ENCODE measurements at places on chromosomes 5 and 9.

GRCh38 chr9:136141682-136142413 is 23.2 kb upstream of the TMEM250 start:
- no peak for DNase-seq

GRCh38 chr9:124102363-124102762 is 90.8 kb downstream of the LHX2 start:
- no peak for DNase-seq

DNA sequence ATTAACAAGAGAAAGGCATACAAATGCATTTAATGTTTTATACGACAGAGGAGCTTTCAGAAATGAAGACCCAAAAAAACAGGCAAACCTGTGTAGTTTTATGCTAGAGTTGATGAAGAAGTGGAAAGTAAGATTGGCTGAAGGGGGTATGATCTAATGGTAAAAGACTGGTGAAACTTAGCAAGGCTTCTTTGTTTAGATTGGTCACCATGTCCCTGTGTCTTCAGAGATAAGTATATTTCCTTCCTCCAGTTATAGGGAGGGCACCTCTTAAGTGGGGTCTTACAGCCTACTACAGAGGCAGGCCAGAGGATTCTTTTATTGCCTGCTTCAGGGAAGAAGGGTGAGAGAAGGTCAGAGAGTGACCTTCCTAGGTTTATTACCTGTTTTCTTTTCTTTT is 56.4 kb downstream of the PRKACG start:
- no peak for DNase-seq

DNA sequence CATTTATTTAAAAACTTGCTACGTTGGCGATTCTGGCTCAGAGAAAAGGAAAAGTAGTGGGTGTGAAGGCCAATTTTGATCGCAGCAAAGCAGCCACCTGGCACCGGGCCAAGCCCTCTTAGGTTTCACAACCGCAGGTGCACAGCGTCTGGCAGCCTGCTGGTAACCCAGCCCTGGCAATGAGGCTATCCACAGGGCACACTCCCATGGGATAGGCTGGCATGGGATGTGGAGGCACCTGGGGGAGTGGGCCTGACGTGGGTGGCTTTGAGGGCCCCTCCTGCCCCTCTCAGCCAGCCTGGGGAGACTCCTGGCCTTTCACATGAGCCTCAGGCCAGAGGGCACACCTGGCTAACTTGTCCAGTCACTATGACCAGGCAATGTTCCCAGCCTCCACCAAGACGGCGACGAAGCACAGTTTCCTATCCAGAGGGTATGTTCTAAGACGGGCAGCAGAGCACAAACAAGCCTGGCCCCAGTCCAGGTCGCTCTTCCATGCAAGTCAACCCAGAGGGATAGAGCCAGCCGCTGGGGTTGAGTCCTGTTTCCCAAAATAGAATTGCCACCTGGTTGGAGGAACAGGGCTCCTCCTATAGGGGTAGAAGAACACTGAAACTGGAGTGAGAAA is 19.0 kb downstream of the CMBL start:
- DNase-seq = no peak

GRCh38 chr5:77066823-77067442 is 20.2 kb downstream of the ZBED3 start:
- no peak for DNase-seq

DNA sequence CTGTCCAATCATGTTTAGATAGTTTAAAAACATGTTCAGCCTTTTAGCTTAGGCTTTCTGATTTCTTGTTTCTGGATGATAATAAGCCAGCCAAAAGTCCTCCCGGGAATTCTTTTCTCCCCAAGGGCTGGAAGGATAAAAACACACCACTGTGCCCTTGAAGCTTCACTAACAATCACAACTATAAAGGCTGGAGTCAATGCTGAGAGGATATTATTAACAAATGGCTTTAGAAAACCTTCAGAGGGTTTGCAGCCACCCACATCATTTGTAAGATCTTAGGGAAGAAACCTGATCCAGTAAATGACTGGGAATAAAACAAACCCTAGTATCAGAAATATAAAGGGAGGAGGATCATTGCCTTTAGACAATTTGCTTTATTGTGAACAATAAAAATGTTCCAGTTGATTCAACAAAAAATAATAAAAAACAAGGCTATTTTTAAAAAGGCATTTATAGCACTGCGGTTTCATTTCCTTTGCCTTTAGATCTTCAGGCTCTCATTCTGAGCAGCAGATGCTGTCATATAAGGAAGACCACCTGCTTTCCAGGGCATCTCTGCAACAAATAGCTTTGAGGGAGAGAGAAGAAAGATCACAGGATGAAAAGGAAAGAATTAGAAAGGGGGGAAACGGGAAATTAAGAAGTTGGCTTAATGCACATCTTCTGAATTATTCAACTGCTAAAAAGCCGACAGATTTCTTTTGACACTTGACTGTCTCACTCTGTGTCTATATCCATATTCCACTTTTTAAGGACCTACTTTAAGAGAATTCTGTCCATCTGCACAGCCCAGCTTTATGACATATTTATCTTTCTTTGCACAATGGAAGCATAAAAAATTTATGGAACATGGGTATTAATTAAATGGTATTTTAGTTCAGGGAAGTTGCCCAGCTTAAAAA is 277.2 kb upstream of the SLC24A2 start:
- DNase-seq = no peak

DNA sequence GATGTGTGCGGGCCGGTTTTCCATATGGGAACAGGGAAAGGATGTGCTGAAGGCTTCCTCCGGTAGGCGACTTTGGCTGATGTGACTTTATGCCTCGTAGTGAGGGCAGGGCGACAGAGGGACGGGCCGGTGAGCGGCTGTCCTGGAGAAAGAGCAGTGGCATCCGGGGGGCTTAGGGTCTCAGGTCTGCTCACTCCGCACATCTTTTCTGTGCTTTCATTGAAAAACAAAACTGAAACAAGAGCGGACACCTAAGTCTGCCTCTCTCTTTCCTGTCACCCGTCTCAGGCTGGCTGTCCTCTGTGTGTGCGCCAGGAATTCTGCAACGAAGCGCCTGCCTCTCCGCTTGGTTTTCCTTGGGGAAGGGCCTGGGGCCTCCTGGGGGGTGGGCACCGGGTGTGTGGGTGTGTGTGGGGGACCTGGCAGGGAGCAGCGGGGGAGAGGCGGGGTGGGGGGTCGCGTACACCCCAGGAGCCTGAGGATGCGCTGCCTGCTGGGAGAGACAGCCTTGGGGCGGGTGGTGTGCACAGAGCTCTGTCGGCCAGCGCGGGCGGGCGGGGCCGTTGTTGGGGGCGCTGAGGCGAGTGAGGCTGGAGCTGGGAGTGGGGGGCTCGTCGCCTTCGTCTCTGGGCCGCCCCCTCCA is 580 bp upstream of the PRRX2 start:
- no peak for DNase-seq

- no peak for DNase-seq
Observed at GRCh38 chr9:20178679-20179078, 389.8 kb upstream of the SLC24A2 start.

- DNase-seq = peak; percentile 91
Observed at GRCh38 chr9:127004946-127005769, 90.6 kb downstream of the RALGPS1 start.

GRCh38 chr5:125914471-125914870 is 508.7 kb upstream of the GRAMD2B start:
- DNase-seq = no peak

- peak; percentile 57 for DNase-seq
Observed at GRCh38 chr9:127865645-127866464, 11.4 kb upstream of the ENG start.

GRCh38 chr5:159725475-159725874 is 190.8 kb upstream of the ADRA1B start:
- DNase-seq = no peak

DNA sequence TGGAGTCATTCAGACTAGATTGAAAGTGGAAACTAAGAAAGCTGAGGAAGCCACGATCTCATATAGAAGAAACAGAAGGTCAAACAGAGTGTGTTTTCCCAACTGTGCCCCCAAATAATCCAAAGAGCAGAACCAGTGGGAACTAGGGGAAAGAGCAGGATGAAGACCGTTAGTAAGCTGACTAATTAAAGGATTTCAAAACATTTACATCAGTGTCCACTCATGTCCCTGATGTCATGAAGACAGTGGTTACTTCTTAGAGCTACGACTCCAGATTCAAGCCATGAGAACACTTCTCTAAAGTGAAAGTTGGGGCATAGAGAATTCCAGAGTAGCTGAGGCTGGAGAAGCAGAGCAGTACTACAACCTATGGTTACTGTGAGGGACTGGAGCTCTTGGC is 119.6 kb upstream of the SLC12A2 start:
- no peak for DNase-seq

DNA sequence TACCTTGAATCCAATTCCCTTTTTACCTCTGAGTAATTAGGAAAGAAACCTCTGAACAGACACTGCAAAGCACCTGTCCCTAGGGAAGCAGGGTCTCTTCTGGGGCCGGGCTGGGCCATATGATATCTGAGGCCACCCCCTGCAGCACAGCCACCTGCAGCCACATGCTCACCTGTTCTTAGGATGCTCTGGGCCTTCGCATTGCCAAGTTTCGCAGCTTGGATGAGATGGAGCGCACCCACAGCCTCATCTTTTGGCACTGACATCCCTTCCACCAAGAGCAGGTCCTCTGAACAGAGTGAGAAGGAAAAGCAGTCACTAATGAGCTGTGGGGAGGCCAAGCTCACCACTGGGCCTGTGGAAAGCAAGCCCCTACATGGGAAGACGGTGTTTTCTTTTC is 27.3 kb downstream of the CLTA start:
- DNase-seq = no peak

DNA sequence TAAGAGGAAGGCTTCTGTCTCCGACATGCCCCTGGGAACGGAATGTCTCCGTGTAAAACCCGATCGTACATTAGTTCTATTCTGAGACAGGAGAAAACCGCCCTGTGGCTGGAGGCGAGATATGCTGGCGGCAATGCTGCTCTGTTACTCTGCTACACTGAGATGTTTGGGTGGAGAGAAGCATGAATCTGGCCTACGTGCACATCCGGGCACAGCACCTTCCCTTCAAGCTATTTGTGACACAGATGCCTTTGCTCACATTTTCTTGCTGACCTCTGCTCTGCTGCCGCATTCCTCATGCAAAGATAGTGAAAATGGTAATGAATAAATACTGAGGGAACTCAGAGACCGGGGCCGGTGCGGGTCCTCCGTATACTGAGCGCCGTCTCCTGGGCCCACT is 2.2 kb upstream of the DPP7 start:
- no peak for DNase-seq

DNA sequence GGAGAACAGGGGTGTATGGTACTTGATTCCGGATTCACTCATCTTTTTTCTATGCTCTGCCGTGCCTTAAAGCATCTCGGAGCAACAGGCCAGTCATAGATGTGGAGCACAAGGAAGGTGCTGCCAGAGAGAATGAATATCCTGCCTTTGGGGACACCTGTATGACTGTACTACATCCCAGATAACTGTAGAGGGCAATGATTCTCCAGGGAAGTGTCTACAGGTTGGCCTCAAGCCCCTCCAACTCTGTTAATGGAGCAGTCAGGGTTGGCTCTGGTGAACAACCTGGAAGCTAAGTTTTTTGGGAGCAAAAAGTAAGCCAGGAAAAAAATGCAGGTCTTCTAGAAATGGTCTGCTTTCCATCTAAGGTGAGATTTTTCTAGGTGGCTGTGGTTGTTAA is 71.0 kb downstream of the NREP start:
- DNase-seq = no peak
